ENCODE measurements at places on chromosomes 13 and 19.

DNA sequence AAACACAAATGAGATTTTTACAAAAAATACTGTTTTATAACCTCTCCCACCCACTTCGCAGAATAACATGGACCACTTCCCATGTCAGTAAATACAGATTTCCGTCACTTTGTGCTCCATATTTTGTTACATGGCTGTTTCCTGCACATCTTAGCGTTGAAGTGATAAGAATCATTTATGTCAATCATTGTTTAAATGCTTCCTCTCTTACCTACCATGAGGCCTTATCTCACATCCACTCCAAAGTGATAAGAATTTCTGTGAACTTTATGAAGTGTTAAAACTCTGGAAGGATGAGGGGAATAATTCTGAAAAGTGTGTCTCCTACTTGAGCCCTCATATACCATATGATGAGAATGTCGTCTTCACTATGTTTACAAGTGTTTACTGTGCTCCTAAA lies 36.6 kb upstream of the IL17D start:
- no peak for DNase-seq

DNA sequence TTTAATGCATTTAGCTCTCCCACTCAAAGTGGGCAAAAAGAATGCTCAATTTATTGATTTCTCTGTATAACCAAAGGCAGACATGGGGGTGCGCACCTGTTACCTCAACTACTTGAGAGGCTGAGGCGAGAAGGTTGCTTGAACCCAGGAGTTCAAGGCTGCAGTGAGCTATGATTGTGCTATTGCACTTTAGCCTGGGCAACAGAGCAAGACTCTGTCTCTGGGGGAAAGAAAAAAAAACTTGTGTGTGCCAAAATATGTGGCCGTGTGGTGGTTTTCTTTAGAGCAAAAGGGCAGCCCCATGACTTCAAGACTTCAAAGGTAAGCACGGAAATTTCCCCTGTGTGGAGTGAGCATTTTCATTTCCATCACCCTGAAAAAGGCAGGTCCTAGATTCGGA lies 81.9 kb downstream of the IPO5 start:
- DNase-seq: no peak

- DNase-seq: no peak
These were observed 76.8 kb downstream of the NUFIP1 start for GRCh38 chr13:44912278-44913016.

- DNase-seq: no peak
These were observed 76.1 kb downstream of the SIPA1L3 start for GRCh38 chr19:37983153-37983552.

GRCh38 chr13:113860051-113860664 lies 3.7 kb downstream of the GAS6 start:
- DNase-seq: peak; percentile 13

GRCh38 chr13:31860002-31860401 lies 120.7 kb downstream of the RXFP2 start:
- DNase-seq: no peak

GRCh38 chr13:64272681-64273080 lies 2857.0 kb upstream of the PCDH20 start:
- DNase-seq: no peak

- DNase-seq: peak; percentile 65
These were observed 588 bp downstream of the DNASE2 start for GRCh38 chr19:12880551-12881171.

Data from activated CD8-positive, alpha-beta memory T cell treated with anti-CD3 and anti-CD28 coated beads, Interleukin-2, amount 50 U/mL, for 48 hours (primary cell).